ENCODE measurements at places on chromosomes 6 and 20.

DNA sequence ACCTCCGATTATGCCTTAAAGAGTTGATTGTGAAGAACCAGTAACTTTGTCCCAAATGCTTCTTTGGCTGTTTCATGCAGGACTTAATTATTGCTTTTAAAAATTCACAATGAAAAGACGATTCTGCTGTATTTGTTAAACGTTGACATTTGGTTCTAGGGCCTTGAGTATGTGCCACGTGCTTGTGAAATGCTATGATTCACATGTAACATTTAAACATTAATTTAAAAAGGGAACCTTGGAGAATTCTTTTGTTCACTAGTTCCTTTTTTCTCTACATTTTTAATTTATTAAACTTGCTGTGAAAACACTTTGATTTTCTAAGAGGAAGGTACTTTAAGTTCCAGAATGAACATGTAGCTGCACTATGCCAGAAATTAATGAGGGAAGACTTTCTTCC is 9.5 kb downstream of the GZF1 start:
- no peak for DNase-seq

- DNase-seq = no peak
Measured at GRCh38 chr20:63772781-63773518, 33.4 kb downstream of the SLC2A4RG start.

DNA sequence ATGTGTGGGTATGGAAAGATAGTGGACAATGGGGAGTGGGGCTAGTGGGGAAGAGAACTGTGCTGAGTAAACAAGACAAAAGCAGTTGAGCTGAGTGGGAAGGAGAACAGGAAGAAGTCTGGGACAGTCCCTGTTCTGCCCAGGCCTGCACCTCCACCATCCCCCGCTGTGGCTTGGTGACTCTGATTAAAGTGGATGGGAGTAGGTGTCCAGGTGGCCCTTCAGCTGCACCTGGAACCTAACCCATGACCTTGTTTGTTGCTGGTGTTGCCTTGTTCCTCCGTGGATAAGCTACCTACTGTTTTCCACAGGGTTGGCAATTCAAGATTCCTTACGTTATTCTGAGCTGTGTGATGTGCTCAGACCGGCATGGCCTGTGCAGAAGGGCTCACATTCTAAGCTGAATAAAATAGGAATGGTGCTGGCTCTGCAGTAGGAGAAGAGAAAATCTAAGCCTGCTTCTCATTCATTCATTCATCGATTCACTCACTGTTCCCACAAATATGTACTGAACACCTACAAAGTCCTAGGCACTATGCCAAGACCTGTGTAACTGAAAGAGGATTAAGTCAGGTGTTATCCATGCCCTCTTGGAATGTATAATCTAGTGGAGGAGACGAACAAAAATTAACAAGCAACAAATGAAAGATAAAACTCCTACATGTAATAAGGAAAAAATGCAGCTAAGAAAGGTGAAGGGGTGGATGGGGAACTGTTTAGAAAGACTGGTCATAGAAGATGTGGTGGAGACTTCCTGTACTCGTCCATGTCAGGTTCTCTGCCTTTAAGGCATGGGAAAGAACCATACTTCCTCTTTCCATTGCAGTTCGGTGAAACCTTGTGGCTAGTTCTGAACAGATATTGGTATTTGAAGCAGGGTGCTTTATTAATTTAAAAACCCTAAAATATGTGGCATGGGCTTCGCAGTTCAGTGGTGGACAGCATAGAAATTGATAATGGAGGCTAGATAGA is 10.1 kb upstream of the CALHM6 start:
- no peak for DNase-seq

- DNase-seq = no peak
Measured at GRCh38 chr6:90025523-90026061, 131.3 kb downstream of the GJA10 start.

DNA sequence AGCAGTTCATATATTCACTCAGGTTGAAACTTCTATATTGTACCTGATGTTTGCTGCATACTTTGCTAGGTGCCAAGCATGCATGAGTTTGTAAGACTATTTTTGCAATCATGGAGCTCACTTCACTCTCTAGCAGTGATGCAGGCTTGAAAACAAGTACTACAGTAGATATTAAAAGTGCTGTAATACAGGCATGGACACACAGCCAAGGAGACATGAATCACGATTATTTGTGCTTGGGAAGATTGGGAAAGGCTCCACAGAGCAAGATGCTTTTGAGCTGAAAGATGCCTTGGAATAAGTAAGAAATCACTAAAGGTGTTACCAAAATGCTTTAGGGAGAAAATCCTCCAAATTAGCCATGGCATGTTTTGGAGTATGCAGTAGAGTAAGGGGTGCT is 427.4 kb downstream of the UTRN start:
- DNase-seq = no peak

DNA sequence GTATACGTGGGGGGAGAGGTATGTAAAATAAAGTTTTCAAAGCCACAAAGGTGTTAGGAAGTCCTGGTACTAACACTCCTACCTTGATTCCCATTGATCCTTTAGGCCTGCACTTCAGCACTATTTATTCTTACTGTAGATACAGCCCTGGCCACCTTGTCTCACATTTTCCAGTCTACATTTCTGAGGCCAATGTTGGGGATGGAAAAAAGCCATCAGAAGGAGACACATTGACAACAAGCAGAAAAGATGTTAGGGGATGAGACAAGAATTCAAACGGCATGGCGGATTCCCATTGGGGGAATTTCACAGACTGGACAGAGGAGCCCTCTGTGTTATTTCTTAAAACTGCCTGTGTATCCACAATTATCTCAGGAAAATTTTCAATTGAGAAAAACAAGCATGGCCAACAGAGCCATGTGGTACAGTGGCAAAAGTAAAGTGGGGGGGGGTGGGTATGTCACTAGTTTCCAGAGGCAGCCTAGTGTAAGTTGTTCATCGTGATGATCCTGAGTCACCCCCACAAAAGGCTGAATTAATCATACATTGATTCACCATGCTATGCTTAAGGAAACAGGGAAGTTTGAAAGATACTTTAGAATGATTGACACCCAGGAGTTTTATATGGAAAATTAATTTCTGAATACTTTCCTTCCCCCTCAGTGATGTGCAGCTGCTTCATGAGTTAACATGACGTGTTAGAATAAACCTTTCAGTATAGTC is 40.5 kb downstream of the RREB1 start:
- DNase-seq = no peak

GRCh38 chr6:117545161-117545595 is 57.1 kb downstream of the GOPC start:
- DNase-seq = no peak

GRCh38 chr6:123855506-123855905 is 51.8 kb downstream of the NKAIN2 start:
- no peak for DNase-seq

DNA sequence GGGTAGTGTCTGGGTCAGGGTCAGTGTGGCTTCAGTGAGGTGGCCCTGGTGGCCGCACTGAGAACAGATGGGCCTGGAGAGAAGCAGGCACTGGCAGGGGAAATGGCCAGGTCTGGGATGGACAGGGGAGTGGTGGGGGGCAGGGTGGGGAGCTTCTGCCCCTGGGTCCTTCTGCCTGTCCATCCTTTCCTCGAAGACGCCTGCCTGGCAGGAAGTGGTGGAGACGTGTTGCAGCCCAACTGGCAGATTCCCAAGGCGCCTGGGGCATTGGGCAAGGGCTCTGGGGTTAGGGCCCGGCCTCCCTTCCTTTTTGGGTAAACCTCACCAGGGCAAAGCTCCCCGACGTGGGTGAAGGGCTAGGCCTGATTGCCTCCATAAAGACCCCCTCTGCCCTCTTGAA is 10.4 kb downstream of the SRC start:
- no peak for DNase-seq

DNA sequence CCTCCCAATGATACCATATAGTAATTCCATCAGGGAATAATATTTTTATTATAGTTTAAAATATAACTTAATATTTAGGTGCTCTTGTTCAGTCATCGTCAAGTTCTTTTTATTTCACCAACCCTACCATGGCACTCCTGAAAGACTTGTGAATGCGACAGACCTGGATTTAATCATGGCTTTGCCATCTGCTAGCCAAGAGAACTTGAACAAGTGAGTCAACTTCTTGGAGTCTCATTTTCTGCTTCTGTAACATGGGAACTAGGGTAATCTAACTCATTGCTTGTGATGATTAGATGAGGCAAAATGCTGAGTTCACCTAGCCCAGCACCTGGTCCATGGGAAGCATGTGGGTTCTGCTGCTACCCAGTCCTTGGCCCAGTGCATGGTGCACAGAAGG is 62.9 kb downstream of the ESR1 start:
- DNase-seq = no peak

GRCh38 chr20:44176833-44177534 is 10.0 kb downstream of the JPH2 start:
- no peak for DNase-seq

GRCh38 chr6:166618866-166619761 is 7.9 kb downstream of the RPS6KA2 start:
- no peak for DNase-seq

GRCh38 chr6:166942393-166943168 is 13.8 kb downstream of the RNASET2 start:
- DNase-seq = peak; percentile 11

GRCh38 chr6:73580247-73581149 is 59.7 kb upstream of the EEF1A1 start:
- peak; percentile 93 for DNase-seq

- no peak for DNase-seq
Measured at GRCh38 chr6:168009331-168009730, 11.9 kb downstream of the KIF25 start.

DNA sequence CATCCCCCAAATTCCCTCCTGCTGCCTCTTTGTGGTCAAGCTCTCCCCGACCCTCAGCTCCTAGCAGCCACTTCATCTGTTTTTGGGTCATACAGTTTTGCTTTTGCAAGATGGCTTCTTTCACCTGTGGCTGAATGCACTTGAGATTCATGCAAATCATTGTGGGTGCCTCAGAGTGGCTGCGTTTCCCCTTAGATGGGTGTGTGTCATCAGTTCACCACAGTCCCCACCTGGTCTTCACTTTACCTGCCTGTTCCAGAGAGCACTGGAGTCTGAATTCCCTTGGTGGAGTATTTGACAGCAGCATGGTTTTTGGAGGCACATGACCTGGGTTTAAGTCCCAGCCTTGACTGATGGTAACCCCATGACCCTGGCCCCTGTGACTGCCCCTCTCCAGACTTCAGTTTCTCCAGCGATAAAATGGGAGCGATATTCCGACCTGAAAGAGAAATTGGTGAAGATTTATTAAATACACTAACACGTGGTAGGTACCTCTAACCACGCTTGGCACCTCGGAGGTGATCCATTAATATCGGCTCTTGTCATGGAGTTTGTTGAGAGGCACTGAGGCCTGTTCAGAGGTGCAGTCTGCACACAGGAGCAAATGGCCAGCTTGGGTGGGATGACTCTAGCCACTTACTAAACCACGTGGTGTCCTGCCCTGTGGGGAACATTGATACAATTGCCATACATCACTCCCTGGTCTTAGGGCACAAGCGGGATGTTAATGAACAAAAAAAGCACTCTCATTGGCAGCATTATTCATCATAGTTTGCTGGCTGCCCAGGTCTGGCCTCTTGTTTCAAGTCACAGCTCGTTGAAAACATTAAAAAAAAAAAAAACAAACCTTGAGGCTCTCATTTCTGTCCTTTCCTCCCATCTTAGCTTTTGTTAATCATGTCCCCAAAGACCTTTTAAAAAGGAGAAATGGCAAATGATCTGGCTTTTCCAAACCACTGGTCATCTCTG is 167.2 kb upstream of the KCNG1 start:
- DNase-seq = no peak

- peak; percentile 41 for DNase-seq
Measured at GRCh38 chr6:17086469-17086868, 15.4 kb upstream of the STMND1 start.

DNA sequence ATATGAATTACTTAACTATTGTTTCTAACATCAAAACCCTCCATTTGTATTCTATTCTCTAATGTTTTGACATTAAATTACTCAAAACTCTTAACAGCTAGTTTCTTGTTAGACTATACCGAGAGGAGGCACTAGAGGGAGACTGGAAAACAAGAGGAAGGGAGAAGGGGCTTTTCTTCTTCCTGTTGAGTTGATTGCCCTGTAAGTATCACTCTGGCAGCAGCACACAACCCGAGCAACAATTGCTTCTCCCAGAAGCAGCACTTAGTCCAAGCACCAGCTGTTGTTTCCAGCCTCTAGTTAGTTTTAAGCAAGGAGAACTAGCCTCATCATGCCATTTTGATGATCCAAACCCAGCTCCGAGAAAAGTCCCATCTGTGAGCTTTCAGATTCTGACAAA is 603.8 kb downstream of the PRKN start:
- no peak for DNase-seq

DNA sequence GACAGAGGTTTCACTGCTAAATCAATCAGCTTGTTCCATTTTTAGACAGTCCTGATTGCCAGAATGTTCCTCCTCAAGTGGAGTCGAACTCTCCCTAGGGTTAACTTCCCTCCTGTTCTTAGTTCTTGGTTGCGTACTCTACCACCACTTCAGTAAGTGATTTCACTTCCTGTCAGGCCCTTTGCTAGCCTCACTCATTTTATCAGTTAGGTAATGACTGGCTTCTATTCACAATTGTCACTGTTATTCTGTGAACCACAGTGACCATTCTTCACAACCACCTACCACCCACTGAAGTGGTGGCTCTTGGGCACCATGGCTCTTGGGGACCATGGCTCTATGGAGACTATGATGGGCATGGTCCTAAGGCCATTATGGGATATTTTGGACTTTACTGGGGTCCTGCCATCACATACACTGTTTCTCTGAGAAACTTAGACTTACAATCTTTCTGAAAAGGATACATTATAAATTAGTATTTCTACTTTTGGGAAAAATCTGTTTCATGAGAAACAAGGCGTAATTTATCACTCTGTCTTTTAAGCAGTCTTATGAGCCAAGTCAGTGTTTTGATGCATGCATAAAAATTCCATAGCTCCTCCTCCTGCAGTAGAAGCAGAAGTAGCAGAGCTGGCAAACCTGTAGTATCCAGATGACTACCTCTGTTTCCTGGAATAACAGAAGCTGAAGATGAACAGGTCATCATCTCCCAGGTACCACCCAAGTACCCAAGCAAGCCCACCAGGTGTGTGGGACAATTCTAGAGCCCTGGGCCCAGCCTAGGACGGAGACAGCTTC is 66.3 kb downstream of the ATXN1 start:
- no peak for DNase-seq

- no peak for DNase-seq
Measured at GRCh38 chr6:161696801-161697200, 422.9 kb upstream of the AGPAT4 start.

- no peak for DNase-seq
Measured at GRCh38 chr20:51159303-51159702, 136.4 kb upstream of the KCNG1 start.

DNA sequence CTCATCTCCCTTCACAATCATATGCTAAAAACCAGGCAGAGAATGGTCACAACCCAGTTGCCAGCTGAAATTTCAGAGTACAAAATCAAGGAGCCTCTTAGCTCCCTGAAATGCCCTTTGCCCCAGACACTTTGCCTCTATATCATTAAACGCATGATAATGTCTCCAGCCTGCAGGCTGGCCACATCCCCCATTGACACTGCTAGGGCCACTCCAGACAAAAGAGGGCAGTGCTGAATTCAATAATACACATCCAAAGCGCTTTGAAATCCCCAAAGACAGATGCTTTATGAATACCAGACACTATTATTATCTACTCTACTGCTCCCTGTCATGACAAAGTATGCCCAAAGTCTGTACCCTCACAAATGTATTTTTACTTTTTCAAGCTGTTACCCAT is 348.3 kb upstream of the POU3F2 start:
- no peak for DNase-seq

GRCh38 chr6:137290601-137291261 is 71.5 kb upstream of the IFNGR1 start:
- DNase-seq = no peak

Data from pulmonary artery endothelial cell (primary cell).